ENCODE measurements at places on chromosomes 3 and 15.
A peak's percentile ranks its signal among the peaks of the same experiment; 100 is the strongest.

- DNase-seq = no peak
Observed at GRCh38 chr15:93348711-93349545, 259.9 kb upstream of the RGMA start.

DNA sequence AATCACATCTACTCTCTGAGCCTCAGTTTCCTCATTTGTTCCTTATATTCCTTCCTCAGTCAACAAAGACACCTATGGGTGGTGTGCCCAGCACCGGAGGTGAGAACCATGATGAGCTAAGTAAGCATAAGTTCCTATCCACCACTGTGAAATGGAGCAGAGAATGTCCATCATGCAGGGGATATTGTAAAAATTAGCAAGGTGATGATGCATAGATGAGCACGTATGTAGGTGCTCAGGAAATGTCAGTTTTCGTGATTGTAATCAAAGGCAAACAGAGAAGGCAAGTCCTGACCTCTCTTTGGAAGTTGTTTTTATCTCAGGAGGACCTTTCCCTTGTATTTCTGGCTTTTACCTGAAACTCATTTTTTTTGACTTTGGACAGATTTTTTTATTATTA is 165.4 kb downstream of the GHSR start:
- no peak for DNase-seq

- peak; percentile 43 for DNase-seq
Observed at GRCh38 chr3:69082805-69083204, 1.9 kb upstream of the ARL6IP5 start.

DNA sequence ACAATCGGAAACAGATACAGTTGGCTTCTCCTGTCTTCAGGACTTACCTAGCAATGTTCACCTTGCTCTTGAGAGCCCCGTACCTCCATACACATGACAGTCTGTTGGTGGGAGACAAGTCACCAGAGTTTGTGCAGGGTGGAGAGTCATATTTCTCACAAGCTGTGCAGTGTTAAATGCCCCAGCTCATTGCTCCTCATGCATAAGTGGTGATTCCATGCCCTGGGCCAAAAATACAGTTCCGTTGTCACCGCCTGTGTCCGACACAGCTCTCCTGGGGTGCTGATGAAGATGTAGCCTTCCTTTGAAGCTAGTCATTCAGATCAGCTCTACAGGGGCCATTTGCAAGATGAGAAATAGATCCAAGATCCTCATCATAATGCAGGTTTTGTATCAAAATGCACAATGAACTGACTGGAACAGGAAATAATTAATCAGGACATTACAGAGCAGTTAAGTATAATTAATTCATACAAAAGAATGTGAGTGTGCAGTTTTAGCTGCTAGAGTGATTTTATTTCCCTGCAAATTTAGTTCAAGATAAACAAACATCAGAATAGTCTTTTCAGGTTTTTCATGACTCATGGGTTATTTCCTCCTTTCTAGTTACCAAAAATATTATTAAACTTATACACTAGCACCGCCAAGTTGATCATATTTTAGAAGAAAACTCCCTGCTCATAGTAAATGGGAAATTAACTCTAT is 66.5 kb downstream of the CD47 start:
- DNase-seq = no peak

DNA sequence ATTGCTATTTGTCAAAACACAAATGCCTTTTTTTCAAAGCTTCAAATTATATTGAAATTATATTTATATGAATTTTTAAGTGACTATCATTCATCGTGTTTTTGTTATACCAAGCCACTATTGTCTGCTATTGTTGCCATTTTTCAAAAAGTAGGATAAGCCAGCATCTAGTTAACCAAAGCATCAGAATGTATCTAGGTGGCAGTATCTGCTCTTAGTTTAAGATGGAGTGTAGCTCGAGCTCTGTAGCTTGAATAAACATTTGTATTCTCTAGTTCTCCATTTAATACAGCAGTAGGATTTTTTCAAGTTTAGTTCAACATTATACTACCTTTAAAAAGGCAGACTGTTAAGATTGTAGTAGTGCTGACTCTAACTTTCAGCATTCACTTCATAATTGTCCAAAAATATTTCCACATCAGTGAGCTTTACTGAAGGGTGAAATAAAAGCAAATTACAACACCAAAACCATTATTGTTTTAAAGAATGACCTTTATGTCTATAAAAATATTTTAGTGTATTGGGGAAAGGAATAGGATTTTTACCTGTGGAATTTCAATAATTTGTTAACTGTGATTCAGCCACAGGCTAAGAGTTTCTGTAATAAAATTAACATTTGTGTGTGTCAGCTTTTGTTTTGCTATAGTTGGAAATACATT is 19.6 kb upstream of the C15orf61 start:
- DNase-seq = no peak

DNA sequence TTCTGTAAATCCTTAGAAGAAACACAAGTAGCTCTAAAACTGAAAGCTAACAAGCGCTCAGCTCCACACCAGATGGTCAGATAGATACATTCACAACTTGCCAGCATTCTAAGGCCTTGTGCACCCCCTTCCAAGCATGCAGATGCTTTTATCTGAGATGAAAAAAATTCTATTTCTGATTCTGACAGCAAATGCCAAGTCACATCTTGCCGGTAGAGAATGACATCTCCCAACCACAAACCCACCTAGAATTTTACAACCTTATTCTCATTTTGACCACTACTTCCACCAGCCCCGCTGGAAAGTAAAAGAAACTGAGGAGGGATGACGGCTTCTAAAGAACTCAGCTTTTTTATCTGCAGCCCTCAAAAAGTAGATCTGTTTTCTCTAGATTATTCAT is 57.7 kb downstream of the SUMF1 start:
- DNase-seq = no peak

DNA sequence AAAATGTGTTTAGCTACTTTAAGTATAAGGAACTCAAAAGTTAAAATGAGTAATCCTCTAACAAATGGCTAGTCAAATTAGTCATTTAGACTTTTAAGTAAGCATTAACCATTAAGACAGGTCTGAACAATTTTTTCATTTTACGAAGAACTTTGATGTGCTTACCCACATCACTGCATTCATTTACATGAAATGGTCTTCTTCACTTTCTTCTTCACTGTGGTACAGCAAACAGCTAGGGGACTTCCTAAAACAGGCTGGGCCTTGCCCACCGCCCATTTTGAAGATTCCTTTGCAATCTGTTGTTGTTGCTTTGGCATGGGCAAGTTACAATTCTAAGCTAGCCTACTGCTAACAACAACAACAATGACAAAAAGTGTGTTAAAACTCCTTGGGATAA is 67.4 kb downstream of the CBLB start:
- no peak for DNase-seq

Measured in A549 (cell line).